HTR-8/SVneo (cell line): ENCODE measurements at places on chromosomes 12 and 14.

DNA sequence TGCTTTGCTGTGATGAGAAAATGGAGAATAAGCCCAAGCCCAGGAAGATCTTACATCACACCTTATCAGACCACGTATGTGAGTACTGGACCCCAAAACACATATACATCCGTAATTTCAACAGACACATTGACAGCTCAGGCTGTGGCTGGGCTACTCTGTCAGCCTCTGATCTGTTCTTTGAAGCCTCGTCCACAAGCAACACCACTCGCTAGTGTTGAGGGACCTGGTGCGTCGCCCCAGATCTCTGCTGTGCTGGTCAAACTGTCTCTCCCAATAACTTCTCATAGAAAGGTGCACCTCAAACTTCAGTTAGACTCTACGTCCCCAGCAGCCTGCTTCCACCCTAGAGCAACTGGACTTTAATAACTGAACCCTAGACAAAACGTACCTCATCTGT lies 10.6 kb upstream of the SFSWAP start:
- DNase-seq = no peak

DNA sequence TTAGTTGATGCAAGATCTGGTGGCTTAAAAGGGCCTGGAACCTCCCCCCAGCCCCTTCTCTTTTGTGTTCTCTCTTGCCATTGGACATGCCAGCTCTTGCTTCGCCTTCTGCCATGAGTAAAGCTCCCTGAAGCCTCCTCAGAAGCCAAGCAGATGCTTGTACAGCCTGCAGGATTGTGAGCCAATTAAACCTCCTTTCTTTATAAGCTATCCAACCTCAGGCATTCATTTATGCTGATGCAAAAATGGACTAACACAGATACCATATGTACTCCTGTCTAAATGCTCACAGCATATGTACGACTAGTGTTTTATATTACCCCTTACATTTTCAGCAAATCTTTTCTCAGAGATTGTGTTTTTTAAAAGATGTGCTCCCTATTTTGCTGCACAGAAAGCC lies 26.7 kb downstream of the CLEC1A start:
- no peak for DNase-seq

DNA sequence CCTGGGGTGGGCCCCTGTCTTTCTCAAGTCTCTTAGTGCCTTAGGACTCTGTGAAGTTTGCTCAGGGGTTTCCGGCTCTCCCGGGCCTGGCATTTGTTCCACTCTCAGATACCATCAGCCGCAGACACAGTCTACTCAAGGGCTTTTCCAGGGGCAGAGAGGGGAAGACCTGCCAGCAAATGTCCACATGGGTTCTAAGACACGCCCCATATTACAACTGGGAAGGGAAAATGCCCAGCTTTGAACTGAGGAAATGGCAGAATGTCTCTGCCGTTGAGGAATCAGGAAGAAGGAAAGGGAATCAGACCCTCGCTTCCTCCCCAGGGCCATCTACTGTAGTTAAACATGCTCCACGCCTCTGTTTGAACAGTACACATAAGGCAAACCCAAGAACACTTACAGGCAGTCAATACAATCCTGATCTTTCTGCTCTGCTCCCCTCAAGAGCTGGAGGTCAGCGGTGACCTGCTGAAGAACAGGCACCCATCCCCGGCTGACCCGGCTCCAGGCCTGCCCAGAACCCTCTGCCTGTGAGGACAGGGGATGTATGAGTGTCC lies 7.9 kb downstream of the CCDC85C start:
- no peak for DNase-seq

DNA sequence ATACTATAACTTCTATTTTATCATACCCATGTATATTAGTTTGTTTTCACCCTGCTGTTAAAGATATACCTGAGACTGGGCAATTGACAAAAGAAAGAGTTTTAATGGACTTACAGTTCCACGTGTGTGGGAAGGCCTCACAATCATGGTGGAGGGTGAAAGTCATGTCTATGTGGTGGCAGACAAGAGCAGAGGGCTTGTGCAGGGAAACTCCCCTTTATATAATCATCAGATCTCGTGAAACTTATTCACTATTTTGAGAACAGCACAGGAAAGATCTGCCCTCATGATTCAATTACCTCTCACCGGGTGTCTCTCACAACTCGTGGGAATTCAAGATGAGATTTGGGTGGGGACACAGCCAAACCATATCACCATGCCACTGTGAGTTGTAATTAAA lies 135.8 kb downstream of the SYNE2 start:
- no peak for DNase-seq

DNA sequence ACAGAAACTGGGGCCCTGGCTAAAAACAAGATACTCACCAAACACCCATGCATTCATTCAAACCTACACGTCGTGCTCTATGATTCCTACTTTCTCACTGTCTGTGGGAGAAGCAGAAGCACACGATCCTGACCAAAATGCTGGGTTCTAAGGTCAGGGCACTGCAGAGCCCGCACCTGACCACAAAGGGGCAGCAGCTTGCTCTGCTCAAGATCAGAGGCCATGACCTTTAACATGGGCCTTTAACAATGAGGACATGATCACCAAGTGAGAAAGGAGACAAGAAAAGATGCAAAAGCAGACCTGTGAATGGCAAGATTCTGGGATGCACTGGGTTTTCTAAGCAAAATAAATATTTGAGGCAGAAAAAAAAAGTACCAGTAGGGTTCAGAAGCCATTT lies 40.1 kb upstream of the VPS33A start:
- no peak for DNase-seq

DNA sequence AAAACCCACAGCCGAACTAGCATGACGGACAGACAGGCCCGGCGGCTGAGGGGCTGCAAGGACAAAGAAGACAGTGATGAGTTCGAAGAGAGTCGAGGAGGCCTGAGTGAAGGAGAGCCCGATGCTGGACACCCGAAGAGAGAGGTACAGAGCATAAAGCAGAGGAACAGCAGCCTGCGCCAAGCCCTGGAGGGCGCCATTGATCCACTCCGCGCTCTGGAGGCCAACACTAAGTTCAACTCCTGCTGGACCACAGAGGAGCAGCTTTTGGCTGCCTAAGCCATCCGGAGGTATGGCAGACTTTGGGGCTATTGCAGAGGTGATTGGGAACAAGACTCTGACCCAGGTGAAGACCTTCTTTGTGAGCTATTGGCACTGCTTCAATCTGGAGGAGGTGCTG lies 7.8 kb upstream of the PLXNC1 start:
- no peak for DNase-seq

DNA sequence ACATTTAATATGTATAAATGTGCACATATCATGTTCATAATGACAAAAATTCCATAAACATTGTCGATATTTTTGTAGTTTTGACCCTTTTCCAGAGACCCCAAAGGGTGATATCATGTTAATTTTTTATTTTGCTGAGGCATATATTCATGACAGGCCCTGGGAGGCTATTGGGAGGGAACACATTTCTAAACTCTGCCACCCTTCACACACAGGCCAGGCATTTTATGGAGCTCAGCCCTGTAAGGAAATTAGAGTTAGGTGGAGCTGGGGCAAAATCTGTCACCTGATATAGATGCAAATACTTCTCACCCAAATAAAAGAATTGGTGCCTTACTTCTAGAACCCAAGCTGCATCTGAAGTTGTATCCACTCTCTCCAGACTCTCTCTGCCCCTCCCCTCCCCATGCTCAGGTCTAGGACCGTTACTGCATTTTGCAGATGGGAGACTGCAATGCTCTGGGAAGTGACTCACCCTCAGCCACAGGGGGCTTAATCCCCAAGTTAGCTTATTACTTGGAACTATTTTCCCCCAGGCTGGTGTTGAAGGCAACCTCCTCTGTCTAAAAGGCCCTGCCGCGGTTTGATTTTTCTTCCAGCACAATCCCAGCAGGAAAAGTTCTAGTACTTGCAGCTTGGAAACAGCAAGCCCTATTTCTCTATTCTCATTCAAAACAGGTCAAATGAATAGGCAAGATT lies 238.9 kb downstream of the EMP1 start:
- no peak for DNase-seq

- DNase-seq = no peak
Observed at GRCh38 chr12:20189767-20190166, 178.6 kb upstream of the PDE3A start.

GRCh38 chr12:91926848-91927247 lies 218.8 kb downstream of the BTG1 start:
- DNase-seq = peak; percentile 22

DNA sequence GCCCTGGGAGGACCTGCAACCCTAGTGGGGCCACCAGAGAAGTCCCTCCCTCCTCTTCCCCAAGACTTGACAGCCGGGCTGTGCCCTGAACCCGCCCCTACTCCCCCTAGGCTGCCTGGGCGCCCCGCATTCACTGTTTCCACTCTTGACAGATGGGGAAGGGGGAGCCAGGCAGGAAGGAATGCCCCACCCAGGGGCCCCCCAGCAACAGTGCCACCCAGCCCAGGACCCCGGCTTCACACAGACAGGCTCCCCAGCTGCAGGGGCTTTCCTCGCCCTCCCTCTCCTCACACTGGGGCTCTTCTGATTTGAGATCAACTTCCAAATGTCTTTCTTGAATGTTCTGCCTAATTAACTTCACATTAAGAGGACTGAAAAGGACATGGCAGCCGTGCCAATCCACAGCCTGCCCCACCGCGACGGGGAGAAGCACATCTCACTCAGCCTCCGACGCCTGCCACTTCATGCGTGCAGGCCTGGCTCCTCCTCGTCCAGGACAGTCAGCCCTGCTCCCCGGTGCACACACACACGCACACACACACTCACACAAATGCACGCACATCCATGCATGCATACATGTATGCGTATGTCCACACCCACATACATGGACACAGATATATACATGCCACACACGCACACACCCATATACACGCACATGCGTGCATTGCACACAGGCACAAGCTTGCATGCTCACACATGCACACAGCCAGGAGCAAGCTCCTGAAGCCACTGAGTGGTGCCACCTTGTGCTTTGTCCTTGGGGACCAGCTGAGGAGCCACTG lies 19.6 kb upstream of the C14orf180 start:
- no peak for DNase-seq

DNA sequence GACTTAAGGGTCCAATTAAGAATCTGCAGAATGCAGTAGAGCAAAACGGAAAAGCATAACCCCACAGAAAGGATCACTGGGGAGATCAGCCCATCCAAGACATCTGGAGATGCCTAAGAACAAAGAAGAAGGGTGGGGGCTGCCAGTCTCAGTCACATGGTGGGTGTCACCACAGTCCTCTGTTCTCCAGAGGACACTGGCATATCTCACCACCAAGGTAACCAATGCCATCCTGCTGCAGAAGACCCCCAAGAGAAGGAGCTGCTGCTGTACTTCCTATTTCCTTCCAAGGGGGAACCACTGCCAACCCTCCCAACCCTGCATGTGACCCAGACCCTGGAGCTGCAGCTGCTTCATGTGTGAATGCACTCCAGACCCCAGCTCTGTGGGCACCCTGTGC lies 91.2 kb downstream of the PTGER2 start:
- no peak for DNase-seq

- DNase-seq = no peak
Observed at GRCh38 chr12:22307811-22308210, 26.7 kb downstream of the ST8SIA1 start.

GRCh38 chr14:103089386-103090335 lies 4.9 kb upstream of the EXOC3L4 start:
- no peak for DNase-seq

- DNase-seq = peak; percentile 39
Observed at GRCh38 chr14:82710267-82710841, 1176.7 kb upstream of the SEL1L start.

GRCh38 chr12:70686299-70686698 lies 49.1 kb upstream of the PTPRB start:
- no peak for DNase-seq

DNA sequence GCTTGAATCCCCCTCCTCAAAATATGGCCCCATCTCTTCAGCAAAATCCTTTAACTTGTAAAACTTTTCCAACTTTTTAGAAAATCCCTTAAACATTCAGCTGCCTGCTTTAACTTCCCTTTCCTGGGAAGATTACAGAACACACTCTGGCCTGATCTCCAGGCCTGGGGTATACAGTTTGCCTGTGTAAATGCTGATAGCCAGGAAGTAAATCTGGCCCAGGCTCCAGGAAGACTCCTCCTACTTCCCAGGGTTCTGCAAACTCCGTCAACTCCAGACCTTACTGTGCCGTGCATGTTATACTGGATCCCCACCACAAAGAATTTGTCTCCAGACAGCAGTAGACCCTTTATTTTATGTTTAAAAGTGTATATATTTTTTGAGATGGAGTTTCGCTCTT lies 67.0 kb upstream of the FERMT2 start:
- DNase-seq = no peak
